ENCODE measurements at places on chromosomes 13 and 19.

- no peak for DNase-seq
These were observed 571.6 kb downstream of the UQCRFS1 start for GRCh38 chr19:28641395-28641794.

DNA sequence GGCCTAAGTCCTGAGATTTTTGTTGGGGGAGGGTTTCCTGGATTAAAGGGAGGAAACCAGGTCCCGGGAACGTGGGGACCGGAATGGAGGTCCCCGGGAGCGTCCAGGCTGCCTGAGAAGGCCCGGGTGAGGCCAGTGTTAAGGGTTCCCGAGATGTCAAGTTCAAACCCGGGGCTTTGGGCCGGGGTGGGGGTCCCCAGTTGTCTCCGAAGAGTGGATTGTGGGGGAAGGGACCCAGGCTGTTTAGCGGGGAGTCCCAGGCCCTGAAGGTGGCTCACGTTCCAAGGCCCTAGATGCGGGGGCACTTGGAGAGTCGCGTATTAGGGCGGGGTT is 262 bp downstream of the COX7A1 start:
- DNase-seq, result no peak

GRCh38 chr13:84917252-84917878 is 881.9 kb downstream of the SLITRK6 start:
- DNase-seq, result peak; percentile 32

DNA sequence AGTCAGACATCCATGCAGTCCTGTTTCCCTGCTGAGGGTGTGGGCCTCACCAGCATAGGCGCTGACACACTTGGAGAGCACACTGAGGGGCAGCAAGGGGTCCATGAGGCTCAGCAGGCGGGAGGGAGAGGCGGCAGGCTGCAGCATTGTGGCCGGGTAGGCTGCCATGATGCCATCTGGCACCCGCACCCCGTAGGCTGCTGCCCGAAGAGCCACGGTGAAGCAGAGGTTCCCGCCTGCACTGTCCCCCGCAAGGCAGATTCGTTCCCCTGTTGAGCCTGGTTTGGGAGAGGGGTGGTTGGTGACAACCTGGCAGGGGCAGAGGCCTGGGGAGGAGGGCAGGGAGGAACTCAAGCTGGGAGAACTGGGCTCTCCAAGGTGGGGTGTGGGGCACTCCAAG is 16.0 kb upstream of the CNFN start:
- DNase-seq, result no peak

- DNase-seq, result no peak
These were observed 3.0 kb upstream of the INSL3 start for GRCh38 chr19:17824339-17824738.

All from fibroblast of skin of back (primary cell).